Epithelial cell of proximal tubule (primary cell): ENCODE measurements at places on chromosomes 1 and 21. TPM values are rescaled to one million over a fixed set of nuclear protein-coding genes. Genes with fewer than 3 reads are reported as not detected.

The SHE gene
- total RNA-seq = under 0.01 TPM in 1 of 2 replicates, not detected in the other

The OPRD1 gene
- total RNA-seq = not detected in 2 replicates

The ATP1A2 gene
- not detected in 2 replicates for total RNA-seq

The ETS2 gene
- total RNA-seq = 11.1 and 19.8 TPM in 2 replicates

The AADACL3 gene
- total RNA-seq = not detected in 2 replicates

The ILDR2 gene
- total RNA-seq = 0.86 and 2.3 TPM in 2 replicates

The MASP2 gene
- total RNA-seq = not detected in 2 replicates

The EPHA10 gene
- under 0.01 and 0.17 TPM in 2 replicates for total RNA-seq

The GUCA2A gene
- not detected in 2 replicates for total RNA-seq

The RIMS3 gene
- 1.8 and 4.2 TPM in 2 replicates for total RNA-seq

The IRF6 gene
- 12.9 and 43.8 TPM in 2 replicates for total RNA-seq

The DIP2A gene
- total RNA-seq = 13.5 and 20.9 TPM in 2 replicates

The EFNA1 gene
- total RNA-seq = 26.3 and 45.3 TPM in 2 replicates

The THEM4 gene
- total RNA-seq = 7.0 and 13.2 TPM in 2 replicates

The ARMH1 gene
- not detected in 2 replicates for total RNA-seq

The AHDC1 gene
- 7.2 and 10.8 TPM in 2 replicates for total RNA-seq

The GPR157 gene
- 1.7 and 3.0 TPM in 2 replicates for total RNA-seq

The ATP6V0B gene
- 139 and 262 TPM in 2 replicates for total RNA-seq

The DAB1 gene
- total RNA-seq = under 0.01 TPM in 1 of 2 replicates, not detected in the other

The PCP4L1 gene
- 0.35 TPM in 1 of 2 replicates, not detected in the other for total RNA-seq

The FLG2 gene
- total RNA-seq = not detected in 2 replicates

The BATF3 gene
- 2.5 TPM in 1 of 2 replicates, not detected in the other for total RNA-seq

The DNALI1 gene
- total RNA-seq = 3.5 and 16.4 TPM in 2 replicates

The CRNN gene
- total RNA-seq = not detected in 2 replicates

The MDM4 gene
- 6.1 and 11.2 TPM in 2 replicates for total RNA-seq

The FTCD gene
- not detected in 2 replicates for total RNA-seq

The FAM131C gene
- total RNA-seq = 0.46 TPM in 1 of 2 replicates, not detected in the other

The PODN gene
- total RNA-seq = 0.06 TPM in 1 of 2 replicates, not detected in the other

The OR14C36 gene
- not detected in 2 replicates for total RNA-seq

The TMPRSS15 gene
- total RNA-seq = not detected in 2 replicates

The KRTAP19-1 gene
- total RNA-seq = not detected in 2 replicates

The CYP4A22 gene
- not detected in 2 replicates for total RNA-seq

The S100A1 gene
- total RNA-seq = 1.3 and 16.5 TPM in 2 replicates

The TNFRSF1B gene
- total RNA-seq = 0.06 and 1.5 TPM in 2 replicates

The IGSF8 gene
- total RNA-seq = 28.4 and 33.3 TPM in 2 replicates

The STK40 gene
- total RNA-seq = 17.6 and 38.5 TPM in 2 replicates

The SLX9 gene
- total RNA-seq = 35.7 and 52.1 TPM in 2 replicates

The KIF17 gene
- 1.8 and 3.3 TPM in 2 replicates for total RNA-seq

The FMO1 gene
- not detected in 2 replicates for total RNA-seq

The KCNJ6 gene
- under 0.01 TPM in 2 replicates for total RNA-seq

The COX20 gene
- total RNA-seq = 23.9 and 29.2 TPM in 2 replicates

The TRPM2 gene
- total RNA-seq = 0.52 and 1.7 TPM in 2 replicates

The RXRG gene
- total RNA-seq = not detected in 2 replicates

The TNFRSF14 gene
- 2.7 and 5.8 TPM in 2 replicates for total RNA-seq

The NBPF4 gene
- total RNA-seq = not detected in 2 replicates

The SPATA45 gene
- not detected in 2 replicates for total RNA-seq

The RHBG gene
- total RNA-seq = 0.14 TPM in 1 of 2 replicates, not detected in the other

The FCN3 gene
- total RNA-seq = not detected in 2 replicates

The C8B gene
- total RNA-seq = not detected in 2 replicates

The KLHDC7A gene
- 0.98 and 1.6 TPM in 2 replicates for total RNA-seq

The PSMA5 gene
- total RNA-seq = 67.5 and 79.9 TPM in 2 replicates

The ENAH gene
- 37.7 and 39.0 TPM in 2 replicates for total RNA-seq

The FMO5 gene
- total RNA-seq = 0.29 and 1.0 TPM in 2 replicates

The TADA1 gene
- total RNA-seq = 13.7 and 21.1 TPM in 2 replicates

The NBPF6 gene
- not detected in 2 replicates for total RNA-seq

The PLOD1 gene
- 108 and 147 TPM in 2 replicates for total RNA-seq

The CMPK1 gene
- 67.0 and 67.6 TPM in 2 replicates for total RNA-seq
